ENCODE measurements at places on chromosomes 7 and 10. TPM values are rescaled to one million over a fixed set of nuclear protein-coding genes. Genes with fewer than 3 reads are reported as not detected.

HOXA1 gene
- total RNA-seq = 0.83 TPM

LIPJ gene
- total RNA-seq = not detected

PDE6C gene
- not detected for total RNA-seq

GRCh38 chr7:131849472-131849871 is 293.0 kb upstream of the PODXL start:
- DNase-seq = no peak

GRCh38 chr7:103605640-103606039 is 159.6 kb upstream of the SLC26A5 start:
- peak; percentile 28 for DNase-seq
